Fibroblast of skin of left quadriceps (primary cell): ENCODE measurements at places on chromosomes 1 and 21.

- no peak for DNase-seq
These were observed 359.8 kb upstream of the KAZN start for GRCh38 chr1:14238472-14239307.

DNA sequence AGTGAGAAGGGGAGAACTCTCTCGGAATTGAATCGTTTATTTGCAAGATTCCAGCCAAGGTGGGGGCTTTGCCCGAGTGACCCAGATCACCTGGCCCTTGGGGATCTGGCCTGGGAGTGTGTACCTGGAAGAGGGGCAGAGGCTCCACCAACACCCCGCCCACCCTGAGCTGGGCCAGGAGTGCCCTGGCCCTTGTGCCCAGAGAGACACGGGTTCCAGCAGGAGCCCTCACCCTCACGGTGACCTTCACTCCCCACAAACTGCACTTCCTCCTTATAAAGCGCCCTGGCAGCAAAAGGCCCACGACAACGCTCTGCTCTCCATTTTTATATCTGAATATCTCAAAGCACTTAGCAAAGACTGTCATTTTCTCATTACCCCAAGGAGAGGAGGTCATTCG lies 16.6 kb downstream of the CASZ1 start:
- DNase-seq = no peak

DNA sequence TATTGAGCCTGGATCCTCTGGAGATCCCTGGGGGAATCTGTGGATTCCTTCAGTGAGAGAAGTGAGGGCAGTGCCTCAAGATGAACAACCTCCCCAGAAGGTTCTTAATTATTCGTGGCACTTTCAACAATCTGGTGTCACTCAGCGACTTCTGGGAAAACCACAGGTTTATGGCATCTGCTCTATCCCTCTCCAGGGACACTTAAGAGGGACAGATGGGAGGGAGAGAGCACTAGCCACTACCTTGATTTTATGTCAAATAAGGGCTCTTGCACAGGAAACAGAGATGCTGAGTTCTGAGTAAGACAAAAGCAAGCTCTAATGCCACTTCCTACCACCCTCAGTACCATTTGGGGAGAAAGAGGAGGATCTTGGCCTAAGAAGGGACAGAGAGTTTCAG lies 21.2 kb upstream of the CHI3L1 start:
- no peak for DNase-seq

- DNase-seq = no peak
These were observed 156.2 kb downstream of the DYRK1A start for GRCh38 chr21:37522641-37523295.

GRCh38 chr1:7159116-7159781 lies 374.0 kb downstream of the CAMTA1 start:
- no peak for DNase-seq

- DNase-seq = no peak
These were observed 9.9 kb downstream of the HUNK start for GRCh38 chr21:31882711-31883110.

- no peak for DNase-seq
These were observed 45.8 kb upstream of the SAMSN1 start for GRCh38 chr21:14591882-14592281.

- DNase-seq = peak; percentile 1
These were observed 180.1 kb upstream of the ESRRG start for GRCh38 chr1:216903382-216903740.

DNA sequence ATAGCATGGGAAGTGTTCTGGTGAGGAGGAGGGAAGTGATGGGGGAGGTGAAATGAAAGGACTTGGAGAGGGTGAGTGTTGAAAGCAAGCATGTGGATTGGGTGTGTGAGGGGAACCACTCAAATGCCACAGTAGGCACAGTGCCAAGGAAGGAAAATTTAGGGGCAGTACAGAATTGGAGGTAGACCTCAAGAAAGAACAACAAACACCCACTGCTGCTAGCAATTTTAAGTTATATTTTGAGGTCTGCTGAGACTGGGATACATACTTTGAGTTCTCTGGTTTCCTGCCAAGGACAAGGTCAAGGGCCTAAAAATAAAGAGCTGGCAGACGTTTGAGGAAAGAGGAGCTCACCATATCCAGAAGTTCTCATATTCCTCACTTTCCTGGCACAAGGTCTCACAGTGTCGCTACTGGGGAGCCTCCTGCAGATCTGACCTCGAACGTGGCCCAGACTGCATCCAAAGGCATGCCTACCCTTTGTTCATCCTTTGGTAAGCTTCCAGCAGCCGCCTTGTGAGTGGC lies 104.0 kb downstream of the BRINP2 start:
- DNase-seq = peak; percentile 62

GRCh38 chr1:206112600-206113301 lies 4.4 kb downstream of the AVPR1B start:
- DNase-seq = no peak

- DNase-seq = no peak
These were observed 1.3 kb upstream of the ATP1A1 start for GRCh38 chr1:116371752-116372151.

GRCh38 chr1:46767649-46768282 lies 31.1 kb upstream of the CYP4B1 start:
- DNase-seq = no peak
